ENCODE measurements at places on chromosomes 11 and 22.
A peak's percentile ranks its signal among the peaks of the same experiment; 100 is the strongest.

DNA sequence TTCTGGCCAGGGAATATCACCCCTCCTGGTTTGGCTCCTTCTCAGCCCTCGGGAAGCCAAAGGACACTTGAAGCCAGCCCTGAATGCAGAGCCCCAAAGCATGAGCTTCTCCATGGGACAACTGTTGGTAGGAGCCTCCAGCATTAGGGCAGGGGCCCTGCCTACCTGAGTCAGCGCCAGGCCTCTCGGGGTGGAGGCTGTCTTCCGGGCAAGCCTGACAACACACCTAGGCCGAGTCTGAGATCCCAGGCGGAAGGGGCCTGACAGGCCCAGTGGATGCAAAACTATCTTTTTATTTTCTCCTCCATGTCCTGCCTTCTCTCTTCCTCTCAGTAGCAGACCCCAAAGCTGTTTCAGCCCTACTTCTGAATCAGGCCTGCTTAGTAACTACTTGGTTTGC lies 27.6 kb downstream of the RCOR2 start:
- peak; percentile 83 for DNase-seq

DNA sequence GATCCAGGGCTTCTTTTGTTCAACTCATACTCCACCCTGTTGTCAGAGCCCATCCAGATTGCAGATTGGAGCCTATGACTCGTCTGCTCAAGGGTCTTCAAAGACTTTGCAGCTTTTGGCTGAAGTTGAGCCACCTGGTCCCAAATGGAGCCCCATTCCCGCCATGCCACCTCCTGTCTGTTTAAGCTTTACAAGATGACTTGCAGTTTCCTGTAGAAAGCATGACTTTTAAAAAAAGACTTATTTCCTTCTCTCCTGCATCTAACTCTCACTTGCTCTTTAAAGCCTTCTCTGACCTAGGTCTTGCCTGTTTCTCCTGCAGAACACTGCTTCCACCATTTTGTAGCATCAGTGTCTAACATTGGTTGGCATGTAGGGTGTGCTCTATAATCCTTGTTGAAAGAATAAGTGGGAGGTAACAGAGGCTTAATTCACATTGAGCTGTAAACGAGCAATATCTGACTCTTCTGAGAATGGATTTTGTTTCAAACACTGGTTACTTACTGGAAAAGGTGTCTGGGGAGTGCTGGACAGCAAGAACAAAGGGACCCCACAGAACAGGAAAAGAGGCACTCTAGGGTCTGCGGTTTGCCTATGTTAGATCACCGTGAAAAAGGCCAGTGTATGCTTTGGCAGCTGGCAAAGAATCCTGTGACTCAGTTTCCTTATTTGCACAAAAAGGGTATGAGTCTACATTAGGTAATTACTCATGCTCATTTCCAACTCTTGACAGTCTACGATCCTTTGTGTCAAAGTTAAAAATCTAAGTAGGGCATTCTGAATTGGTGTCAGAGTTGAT lies 30.3 kb downstream of the NF2 start:
- DNase-seq: no peak

GRCh38 chr22:49017482-49018329 lies 810.0 kb downstream of the BRD1 start:
- DNase-seq: no peak

DNA sequence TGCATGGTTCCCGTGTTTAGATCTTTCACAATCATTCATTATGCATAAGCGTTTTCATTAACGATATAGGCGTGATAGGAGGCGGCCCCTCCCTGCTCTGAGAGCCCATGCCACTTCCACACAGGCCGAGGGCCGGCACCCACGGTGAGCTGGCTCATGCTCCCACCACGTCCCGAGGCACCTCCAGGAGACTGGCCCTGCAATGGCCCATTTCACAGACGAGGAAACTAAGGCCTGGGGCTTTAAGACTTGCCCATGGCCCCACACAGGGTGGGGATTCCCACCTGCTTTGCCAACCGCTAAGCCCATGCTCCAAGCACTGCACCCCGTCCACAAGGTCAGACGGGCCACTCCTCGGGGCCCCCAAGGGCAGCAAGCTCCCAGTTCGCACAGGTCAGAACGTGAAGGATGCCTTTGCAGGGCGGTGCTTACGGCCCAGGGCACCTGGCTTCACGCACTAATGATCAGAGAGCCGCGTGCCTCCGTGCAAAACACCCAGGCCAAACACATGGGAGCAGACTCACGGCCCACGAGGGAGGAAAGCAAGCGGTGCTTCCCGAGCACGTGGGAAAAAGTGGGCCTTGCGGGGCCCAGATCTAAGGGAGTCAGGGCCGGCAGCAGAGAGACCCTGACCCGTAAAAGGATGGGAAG lies 8.3 kb downstream of the OSBPL5 start:
- no peak for DNase-seq

- no peak for DNase-seq
Measured at GRCh38 chr22:20542055-20542454, 34.6 kb downstream of the MED15 start.

DNA sequence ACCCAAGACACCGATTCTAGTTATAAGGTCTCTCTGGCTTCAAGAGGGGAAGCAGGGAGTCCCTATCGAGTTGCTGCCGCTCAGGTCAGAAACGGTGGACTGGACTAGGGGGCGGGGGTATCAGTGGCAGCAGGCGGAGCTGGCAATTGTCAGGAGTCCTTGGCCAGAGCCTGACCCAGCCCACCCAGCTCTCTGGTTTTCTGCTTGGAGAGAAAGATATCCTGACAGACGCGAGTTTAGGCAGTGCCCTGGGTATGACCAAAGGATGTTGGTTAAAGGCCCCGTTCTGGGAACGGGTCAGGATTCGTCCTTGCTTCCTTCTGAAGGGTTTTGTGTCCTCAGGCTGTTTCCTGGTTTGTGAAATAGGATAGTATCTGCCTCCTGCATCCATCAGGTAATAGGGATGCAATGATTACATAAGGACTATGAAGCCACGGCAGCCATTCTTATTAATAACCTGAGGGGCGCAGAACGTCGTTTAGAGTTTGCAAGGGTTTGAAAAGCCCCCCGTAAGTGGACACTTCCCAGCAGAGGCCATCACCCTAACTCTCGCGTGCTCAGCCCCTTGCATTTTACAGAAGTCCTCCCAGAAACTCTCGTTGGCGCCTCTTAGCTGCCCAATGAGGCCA lies 700 bp upstream of the DEPDC5 start:
- DNase-seq: peak; percentile 51

- DNase-seq: no peak
Measured at GRCh38 chr22:19239464-19239863, 52.1 kb downstream of the CLTCL1 start.

- no peak for DNase-seq
Measured at GRCh38 chr11:587978-588380, 11.7 kb downstream of the PHRF1 start.

DNA sequence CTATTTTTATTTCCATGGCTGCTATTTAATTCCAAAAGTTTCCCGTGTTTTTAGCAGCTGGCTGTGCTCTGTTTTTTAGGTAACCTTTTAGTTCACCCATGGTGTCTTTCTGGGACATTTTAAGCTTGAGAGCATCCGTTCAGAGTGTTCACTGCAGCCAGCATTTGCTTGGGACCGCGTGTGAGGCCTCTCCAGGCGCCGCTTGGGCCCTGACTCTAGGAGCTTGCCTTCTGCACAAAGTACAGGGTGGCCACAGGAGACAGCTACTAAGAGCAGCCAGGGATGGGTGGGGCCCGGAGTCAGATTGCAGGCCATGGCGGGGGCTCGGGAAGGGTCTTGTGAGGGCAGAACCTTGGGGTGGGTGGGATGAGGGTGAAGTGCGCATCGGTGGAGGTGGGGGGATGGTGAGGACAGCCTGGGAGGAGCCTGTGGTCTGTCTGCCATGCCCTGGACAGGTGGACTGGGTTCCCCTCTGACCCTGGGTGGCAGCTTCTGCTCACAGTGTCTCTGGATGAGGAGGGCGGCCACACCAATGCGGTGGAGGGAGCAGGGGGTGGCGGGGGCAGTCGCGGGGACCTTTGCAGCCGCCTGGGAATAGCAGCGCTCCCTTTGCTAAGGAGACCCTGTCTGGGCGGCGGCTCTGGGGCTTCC lies 288.1 kb downstream of the TBC1D22A start:
- DNase-seq: peak; percentile 63

Measured in left lung (tissue), 14 donors.